ENCODE measurements at places on chromosomes 1 and 21.

GRCh38 chr1:233936842-233937241, 32.4 kb downstream of the SLC35F3 start:
- DNase-seq, result no peak

DNA sequence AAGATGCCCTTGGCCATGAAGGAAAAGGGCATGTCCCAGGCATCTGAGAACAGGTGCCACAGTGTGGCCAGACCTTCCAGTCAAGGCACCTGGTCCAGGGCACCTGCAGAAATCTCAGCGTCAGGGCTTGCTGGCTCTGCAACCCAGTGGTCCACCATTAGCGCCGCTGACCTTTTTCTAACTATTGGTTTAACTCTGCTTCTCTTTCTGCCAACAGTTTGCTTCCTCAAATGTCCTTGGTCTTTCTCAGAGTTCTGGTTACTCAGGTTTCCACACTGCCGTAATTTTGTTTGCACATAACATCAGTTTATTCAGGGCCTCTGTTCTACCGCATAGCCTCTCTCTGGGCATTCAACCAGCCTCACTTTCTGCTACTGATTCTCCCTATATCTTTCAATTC, 16.5 kb upstream of the FYB2 start:
- DNase-seq, result no peak

- DNase-seq, result peak; percentile 48
Measured at GRCh38 chr1:161013131-161013487, 7.8 kb downstream of the F11R start.

DNA sequence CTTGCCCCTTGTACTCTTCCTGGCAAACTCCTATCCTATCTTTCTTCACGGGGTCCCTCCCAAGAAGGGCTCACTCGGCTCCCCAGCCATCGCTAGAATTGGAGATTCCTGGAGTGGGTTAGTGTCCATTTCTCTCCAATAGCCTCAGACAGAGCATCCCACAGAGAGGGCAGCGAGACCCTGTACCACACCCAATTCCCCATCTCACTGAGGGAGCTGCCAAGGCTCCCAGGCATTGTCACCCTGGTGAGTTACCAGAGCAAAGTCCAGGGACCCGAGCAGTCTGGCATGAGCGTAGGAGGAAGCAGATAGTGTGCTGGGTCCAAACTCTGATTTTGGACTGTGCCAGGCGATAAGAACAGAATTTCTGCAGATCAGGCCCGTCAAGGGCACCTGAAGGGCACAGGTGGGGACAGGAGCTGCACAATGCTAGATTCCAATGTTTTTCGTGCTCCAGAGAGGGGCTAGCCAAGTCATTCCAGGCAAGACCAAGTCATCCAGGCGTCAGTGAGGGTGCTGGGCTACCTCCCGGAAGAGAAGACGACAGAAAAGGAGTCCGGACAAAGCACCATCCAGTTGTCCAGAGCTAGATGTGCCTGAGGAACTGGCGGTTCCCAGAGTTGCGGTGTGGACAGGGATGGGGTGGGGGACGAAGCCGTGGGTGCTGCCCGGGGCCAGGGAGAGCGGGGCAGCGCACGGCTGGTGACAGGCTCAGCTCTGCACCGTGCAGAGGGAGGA, 15.3 kb downstream of the AKR7A3 start:
- no peak for DNase-seq

- no peak for DNase-seq
Measured at GRCh38 chr1:81242103-81242502, 558.6 kb upstream of the ADGRL2 start.

GRCh38 chr1:104852151-104852550, 1102.5 kb downstream of the AMY1C start:
- no peak for DNase-seq

GRCh38 chr1:71296551-71297134, 215.8 kb upstream of the ZRANB2 start:
- no peak for DNase-seq

GRCh38 chr21:42236014-42236413, 17.1 kb downstream of the ABCG1 start:
- no peak for DNase-seq

- no peak for DNase-seq
Measured at GRCh38 chr1:59393211-59394180, 96.6 kb downstream of the FGGY start.

DNA sequence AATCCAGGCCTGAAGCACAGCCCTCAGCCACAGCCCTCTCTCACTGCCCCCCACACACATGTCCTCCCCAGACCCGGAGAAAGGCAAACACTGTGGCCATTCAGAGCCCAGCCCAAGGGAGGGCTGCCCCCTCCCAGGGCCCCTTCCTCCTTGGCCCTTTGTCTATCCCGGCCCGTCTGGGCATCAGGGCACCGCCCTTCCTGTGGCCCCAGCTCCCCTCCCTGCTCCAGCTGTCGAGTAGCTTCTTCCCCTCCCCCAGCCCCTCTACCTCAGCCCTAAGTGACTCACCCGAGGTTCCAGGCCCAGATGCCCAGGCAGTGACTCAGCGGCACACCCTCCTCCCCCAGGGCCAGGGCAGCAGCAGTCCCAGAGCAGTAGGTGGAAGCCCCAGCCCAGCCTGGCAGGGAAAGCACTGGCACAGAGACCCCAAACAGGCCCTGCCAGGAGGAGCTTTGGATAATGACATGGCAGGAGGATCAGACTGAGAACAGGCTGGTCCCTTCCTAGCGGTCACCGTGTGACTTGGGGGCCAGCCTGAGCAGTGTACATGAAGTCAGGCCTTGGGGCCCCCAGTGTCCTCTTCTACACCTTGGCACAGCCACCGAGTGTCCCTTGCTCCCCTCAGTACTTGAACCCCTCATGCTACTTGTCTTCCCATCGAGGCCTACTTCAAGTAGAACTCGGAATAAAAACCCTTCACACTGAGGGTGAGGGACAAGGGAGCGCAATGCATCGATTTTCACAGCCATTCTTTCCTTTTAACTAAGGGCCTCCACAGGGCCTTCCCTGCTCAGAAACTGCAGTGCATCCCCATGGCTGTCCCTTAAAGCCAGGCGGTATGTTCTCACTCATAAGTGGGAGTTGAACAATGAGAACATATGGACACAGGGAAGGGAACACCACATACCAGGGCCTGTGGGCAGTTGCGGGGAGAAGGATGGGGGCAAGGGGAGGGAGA, 1.0 kb upstream of the S100A2 start:
- peak; percentile 75 for DNase-seq

DNA sequence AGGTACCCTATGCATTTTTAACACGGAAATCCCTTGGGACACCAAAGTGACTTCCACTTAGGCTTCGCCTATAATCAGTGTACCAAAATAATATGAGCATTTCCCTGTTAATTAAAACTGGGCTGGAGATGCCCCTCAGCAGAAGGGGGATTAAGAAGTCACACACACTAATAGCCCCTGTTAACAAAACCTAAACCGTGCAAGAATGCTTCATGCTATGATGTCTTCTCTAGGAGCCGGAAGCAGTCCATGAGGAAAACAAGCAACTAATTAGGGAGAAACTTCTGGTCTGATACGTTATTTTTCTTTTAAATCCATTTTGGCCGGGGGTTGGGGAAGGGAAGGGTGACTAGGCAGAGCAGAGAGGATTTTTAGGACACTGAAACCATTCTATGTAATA, 123.4 kb downstream of the ESRRG start:
- no peak for DNase-seq

DNA sequence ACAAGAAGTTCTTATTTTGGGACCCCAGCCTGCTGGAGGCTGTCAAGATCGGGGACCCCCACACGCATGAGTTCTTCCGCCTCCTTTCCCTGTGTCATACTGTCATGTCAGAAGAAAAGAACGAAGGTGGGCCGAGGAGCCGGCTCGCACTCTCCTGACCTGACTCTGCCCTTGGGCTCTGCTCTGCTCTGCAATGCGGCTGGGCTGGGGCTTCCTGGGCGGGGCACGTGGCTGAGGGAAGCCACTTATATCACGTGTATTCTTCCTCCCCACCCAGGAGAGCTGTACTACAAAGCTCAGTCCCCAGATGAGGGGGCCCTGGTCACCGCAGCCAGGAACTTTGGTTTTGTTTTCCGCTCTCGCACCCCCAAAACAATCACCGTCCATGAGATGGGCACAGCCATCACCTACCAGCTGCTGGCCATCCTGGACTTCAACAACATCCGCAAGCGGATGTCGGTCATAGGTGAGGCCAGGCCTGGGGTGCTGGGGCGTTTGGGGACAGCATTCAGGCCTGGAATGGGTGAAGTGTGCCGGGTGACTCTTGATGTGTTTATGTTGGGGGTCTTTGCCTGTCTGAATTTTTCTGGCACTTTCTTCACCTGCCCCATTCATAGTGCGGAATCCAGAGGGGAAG, 17.6 kb downstream of the ATP8B2 start:
- no peak for DNase-seq

DNA sequence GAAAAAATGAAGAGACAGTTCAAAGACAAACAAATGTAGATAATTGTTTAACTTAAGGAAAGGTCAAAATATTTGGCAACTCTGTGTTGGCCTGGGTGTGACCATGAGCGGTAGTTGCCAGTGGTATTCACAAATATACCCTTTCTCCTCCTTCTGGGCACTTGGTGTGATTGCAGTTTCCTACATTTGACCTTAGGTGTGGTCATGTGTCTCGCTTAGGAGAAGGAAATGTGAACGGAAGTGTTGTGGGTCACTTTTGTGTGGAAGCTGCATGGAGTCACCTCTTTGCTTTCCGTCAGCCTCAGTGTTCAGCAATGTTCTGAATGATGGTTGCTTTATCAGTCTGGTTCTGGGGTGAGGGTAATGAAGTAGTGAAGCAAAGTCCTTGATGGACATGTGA, 3.4 kb upstream of the PCSK9 start:
- peak; percentile 56 for DNase-seq

DNA sequence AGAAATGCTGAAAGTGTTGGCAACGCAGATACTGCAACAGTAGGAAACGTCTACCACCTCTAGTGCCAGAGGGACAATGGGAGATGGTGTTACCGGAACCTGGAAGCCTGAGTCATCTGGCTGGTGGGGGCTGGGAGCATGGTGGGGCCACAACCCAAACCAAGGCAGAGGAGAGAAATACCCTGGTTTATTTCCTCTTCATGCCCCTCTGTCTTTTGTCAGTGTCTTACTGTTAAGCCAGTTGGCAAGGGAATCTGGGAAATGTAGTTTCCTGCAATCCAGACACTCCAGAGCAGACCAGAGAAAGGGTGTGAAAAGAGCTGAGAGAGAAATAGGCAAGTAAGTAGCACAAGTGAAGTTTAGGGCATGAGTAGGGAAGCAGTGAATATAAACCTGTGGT, 14.8 kb downstream of the DNTTIP2 start:
- no peak for DNase-seq

- no peak for DNase-seq
Measured at GRCh38 chr1:187032982-187033692, 204.4 kb downstream of the PLA2G4A start.

DNA sequence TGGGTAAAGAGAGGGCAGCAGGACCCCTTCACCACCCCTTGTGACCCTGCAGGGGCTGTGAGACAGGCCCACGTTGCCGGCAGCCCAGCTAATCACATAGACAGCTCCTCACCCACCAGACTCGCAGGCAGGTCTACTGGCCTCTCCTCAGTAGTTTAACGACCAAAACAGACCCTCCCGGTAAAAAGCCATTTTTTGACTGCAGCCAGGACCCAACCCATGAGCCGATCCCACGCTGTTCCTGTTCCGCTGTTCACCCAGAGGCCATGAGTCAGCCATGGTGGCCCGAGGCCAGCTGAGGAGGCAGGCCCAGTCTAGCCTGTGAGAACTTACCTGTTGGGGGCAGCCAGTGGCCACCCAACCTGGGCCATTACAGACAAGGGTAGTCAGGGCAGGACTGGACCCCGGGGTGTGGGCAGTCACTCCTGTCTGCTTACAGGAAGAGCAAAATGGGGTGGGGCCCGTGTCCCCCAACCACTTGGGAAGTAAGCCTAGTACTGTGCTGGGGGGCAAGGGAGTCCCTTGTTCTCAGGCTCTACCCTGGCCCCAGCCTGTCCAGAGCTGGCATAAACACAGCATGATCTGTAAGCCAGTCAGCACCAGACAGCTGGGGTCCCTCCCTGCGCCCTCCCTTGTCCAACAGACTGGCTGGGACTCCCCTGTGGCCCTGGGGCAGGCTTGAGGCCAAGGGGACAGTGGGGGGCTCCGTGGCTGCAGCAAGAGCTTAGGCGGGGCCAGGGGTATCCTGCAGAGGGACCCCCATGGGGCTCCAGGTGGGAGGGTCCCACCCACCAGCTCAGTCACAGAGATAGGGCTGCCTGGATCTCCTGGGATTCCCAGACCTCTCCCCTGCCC, 61.9 kb downstream of the WNT9A start:
- no peak for DNase-seq

- DNase-seq, result no peak
Measured at GRCh38 chr1:100769323-100769722, 49.8 kb downstream of the VCAM1 start.

DNA sequence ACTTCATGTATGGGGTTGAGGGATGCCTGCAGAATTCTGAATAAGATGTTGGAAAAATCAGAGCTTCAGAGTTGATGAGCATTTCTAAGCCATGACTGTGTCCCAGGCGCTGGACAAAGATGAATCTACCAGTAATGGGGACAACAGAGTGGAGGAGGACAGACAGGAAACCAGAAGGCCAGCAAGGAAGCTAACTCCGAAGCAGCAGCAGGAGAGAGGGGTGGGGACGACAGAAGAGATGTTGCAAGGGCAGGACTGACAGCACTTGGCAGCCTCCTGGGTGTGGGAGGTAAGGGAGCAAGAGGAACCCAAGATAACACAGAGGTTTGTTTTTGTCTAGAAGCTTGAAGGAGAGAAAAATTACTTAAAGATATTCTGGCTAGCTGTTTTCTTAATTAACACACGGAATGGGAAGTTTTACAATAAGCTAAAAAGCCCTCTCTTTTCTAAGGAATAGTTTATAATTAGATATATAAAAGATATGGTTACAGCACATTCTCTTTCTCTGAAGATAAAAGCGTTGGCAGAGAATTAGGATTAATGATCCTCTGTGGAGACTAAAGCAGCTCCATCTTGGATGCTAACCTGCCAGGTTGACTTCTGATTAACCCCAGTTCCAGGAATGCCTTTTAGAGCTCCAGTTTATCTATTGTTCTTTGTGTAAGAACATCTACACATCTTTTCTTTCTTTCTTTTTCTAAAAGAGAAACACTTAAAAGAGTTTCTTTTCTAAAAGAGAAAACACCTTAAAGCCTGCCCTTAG, 92.7 kb downstream of the TENT5C start:
- no peak for DNase-seq

- DNase-seq, result no peak
Measured at GRCh38 chr21:14300074-14300473, 82.9 kb downstream of the HSPA13 start.

DNA sequence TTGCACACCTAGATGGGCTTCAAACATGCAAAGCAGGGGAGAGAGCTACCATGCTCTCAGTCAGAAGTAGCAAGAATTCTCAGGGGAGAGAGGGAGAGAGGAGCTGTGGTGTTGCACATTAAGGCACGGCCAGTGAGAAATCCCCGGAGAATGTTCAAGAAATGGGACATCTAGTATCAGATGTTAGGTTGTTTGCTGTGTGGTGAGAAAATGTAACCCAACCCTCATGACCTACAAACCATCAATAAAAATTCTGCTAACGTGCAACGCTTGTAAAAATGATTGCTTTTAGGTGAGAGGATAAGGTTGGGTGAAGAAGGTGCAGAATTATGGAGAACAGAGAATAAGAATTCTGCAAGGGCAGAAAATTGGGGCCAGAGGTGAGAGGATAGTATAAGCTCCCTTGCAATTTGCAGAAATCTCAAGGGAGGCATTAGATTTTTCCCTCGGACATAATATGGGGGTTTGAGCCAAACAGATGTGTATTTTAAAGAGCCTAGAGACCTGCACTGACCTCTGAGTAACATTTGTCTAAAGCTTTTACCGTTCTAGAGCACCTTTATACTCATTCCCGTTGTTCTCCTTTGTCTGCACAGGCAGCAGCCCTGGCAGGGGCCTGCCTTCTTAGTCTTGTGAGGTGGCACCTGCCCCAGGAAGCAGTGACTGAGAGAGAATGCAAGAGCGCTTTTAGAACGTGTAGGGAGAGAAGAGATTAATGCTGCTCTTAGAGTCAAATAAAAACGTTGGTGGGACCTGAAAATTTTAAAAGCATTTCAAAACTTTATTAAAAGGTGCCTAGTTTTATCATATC, 25.4 kb upstream of the KIAA0040 start:
- DNase-seq, result no peak

Data from AML-193 (cell line).